Activated CD4-positive, alpha-beta memory T cell treated with anti-CD3 and anti-CD28 coated beads, Interleukin-2, amount 10 ng/mL, durations not matched to agents 7 days and 5 days (primary cell): ENCODE measurements at places on chromosomes 2 and 18.

GRCh38 chr2:68845043-68845442 is 26.2 kb downstream of the BMP10 start:
- no peaks in the 10 kb centered on the region for H3K36me3 ChIP-seq
- H3K4me3 ChIP-seq, result no peak overlapping the region
- DNase-seq, result no peak
- H3K4me1 ChIP-seq, result no peaks in the 10 kb centered on the region
- peaks cover 30% of the 10 kb centered on the region for H3K27me3 ChIP-seq

- H3K4me1 ChIP-seq, result no peaks in the 10 kb centered on the region
- no peak overlapping the region for H3K27ac ChIP-seq
- H3K36me3 ChIP-seq, result no peaks in the 10 kb centered on the region
- H3K4me3 ChIP-seq, result no peak overlapping the region
- no peak for DNase-seq
- H3K27me3 ChIP-seq, result peaks cover 11% of the 10 kb centered on the region
Measured at GRCh38 chr2:174058026-174058425, 92.9 kb upstream of the SP3 start.

DNA sequence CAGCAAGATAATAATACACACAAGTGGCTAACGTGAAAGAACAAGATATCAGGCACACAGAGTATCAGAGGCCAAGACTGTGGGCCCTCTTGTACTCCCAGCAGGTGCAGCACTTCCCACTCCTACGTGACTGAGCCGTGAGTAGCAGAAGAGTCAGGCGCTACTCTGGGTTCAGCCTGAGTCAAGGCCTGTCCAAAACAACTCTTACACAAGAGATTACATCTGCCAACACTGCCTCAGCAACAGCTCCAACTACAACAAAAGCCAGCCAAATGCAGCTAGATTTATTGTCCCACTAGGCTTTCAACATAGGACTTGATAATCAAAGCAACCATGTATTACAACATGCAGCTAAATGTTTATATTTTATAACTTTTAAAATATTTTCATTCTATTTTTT is 56.2 kb downstream of the ITSN2 start:
- H3K36me3 ChIP-seq, result peaks cover 43% of the 10 kb centered on the region
- H3K4me3 ChIP-seq, result no peak overlapping the region
- DNase-seq, result no peak

- DNase-seq, result no peak
- H3K27ac ChIP-seq, result no peak overlapping the region
- no peaks in the 10 kb centered on the region for H3K27me3 ChIP-seq
- H3K4me1 ChIP-seq, result no peaks in the 10 kb centered on the region
Measured at GRCh38 chr2:75808793-75809535, 98.2 kb upstream of the GCFC2 start.

DNA sequence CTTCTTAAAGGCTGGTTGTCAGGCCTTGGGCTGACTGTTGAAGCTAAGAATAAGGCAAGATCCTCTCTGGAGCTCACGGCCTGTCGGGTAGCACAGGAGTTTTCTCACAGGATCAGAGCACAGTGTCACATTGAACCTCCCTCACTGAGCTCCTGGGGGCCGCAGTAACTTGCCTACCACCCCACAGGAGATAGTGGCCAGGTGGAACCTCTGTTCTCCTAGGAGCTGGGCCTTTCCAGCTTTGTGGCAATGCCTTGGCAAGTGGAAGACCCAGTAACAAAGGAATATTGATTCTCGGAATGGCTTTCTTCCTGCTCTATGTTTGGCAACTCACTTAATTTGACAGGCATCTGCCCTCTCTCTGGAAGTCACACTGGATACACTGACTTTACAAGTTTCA is 1.2 kb upstream of the ALK start:
- no peaks in the 10 kb centered on the region for H3K36me3 ChIP-seq
- no peak overlapping the region for H3K27ac ChIP-seq
- H3K4me1 ChIP-seq, result peaks cover 5% of the 10 kb centered on the region
- DNase-seq, result no peak
- peaks cover 46% of the 10 kb centered on the region for H3K27me3 ChIP-seq

- H3K4me1 ChIP-seq, result peaks cover 34% of the 10 kb centered on the region
- H3K36me3 ChIP-seq, result no peaks in the 10 kb centered on the region
- no peak overlapping the region for H3K27ac ChIP-seq
- peaks cover 48% of the 10 kb centered on the region for H3K27me3 ChIP-seq
- H3K4me3 ChIP-seq, result no peak overlapping the region
Measured at GRCh38 chr18:63095768-63096167, 223.8 kb downstream of the BCL2 start.

- no peak for DNase-seq
- no peak overlapping the region for H3K4me3 ChIP-seq
- peaks cover 2% of the 10 kb centered on the region for H3K4me1 ChIP-seq
- peaks cover 4% of the 10 kb centered on the region for H3K27me3 ChIP-seq
Measured at GRCh38 chr2:37809525-37809924, 115.6 kb upstream of the RMDN2 start.

- DNase-seq, result no peak
- no peaks in the 10 kb centered on the region for H3K27me3 ChIP-seq
- no peak overlapping the region for H3K4me3 ChIP-seq
- H3K4me1 ChIP-seq, result no peaks in the 10 kb centered on the region
- no peaks in the 10 kb centered on the region for H3K36me3 ChIP-seq
Measured at GRCh38 chr2:15049096-15049993, 416.8 kb downstream of the LRATD1 start.

DNA sequence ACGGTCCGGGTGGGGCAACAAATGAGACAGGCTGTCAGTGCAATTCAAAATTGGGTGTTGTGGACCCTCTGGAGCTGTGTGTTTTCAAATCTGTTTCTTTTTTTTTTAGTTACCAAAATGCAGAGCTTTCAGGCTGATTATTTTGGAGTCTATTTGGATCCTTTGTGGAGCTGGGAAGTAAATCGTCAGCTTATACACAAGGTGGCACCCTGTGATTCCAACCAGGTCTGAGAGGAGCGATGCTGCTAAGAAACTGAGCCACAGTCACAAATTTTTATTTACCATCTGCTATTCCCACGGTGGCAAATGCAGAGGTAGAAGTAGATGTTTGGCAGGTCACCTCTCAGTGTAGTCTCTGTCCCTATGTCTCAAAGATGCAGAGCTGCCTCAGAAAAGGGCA is 3.8 kb upstream of the EPC2 start:
- no peak overlapping the region for H3K27ac ChIP-seq
- H3K4me1 ChIP-seq, result peaks cover 18% of the 10 kb centered on the region
- peaks cover 48% of the 10 kb centered on the region for H3K27me3 ChIP-seq
- no peak for DNase-seq
- no peak overlapping the region for H3K4me3 ChIP-seq

DNA sequence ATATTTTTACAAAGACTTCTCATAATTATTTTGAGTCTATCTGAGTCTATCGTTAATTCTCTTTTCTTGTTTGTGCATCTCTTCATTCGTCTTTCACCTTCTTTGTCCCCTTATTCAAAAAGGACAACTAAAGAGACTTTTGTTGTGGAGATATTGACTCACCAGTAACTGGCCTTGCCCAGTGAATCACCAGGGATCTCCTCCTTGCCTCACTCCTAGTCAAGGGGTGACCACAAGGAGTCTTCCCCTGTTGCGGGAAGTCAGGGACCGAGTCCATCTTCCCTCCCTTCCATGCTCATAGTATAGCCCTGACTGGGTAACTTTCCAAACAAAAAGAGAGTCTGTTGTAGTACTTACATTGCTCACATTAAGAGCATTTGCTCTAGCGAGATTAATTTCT is 158.9 kb downstream of the NEB start:
- no peak for DNase-seq
- H3K4me1 ChIP-seq, result no peaks in the 10 kb centered on the region
- H3K27me3 ChIP-seq, result no peaks in the 10 kb centered on the region
- no peak overlapping the region for H3K27ac ChIP-seq
- no peak overlapping the region for H3K4me3 ChIP-seq

GRCh38 chr2:176752295-176752694 is 460.3 kb upstream of the HNRNPA3 start:
- peaks cover 16% of the 10 kb centered on the region for H3K27me3 ChIP-seq
- H3K36me3 ChIP-seq, result no peaks in the 10 kb centered on the region
- H3K4me3 ChIP-seq, result no peak overlapping the region
- H3K27ac ChIP-seq, result no peak overlapping the region
- DNase-seq, result no peak

GRCh38 chr2:127455566-127456493 is 37.6 kb downstream of the PROC start:
- peaks cover 19% of the 10 kb centered on the region for H3K4me1 ChIP-seq
- H3K27ac ChIP-seq, result peak overlapping the region; percentile 0
- no peaks in the 10 kb centered on the region for H3K27me3 ChIP-seq
- peaks cover 8% of the 10 kb centered on the region for H3K36me3 ChIP-seq
- peak; percentile 37 for DNase-seq

- H3K4me3 ChIP-seq, result no peak overlapping the region
- H3K36me3 ChIP-seq, result peaks cover 33% of the 10 kb centered on the region
- H3K27ac ChIP-seq, result no peak overlapping the region
- no peak for DNase-seq
Measured at GRCh38 chr18:13715330-13715729, 11.0 kb downstream of the FAM210A start.

DNA sequence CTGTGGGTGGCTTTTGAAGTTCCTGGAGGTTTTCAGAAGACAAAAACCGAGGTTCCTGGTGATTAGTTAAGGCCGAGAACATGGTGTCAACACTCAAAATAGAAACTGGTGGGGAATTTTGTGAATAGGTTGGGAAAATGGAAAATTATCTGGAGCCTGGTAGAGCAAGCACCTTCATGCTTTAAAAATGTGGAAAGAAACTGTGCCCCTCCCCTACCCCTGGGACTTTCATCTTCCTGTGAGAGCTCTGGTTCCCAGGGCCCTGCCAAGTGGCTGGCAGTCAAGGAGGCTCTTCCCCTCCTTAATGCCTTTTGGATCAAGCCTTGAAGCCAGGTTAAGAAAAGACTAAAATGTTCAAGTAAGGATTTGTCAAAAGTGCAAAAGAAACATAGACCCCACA is 1.9 kb upstream of the CRACDL start:
- H3K27me3 ChIP-seq, result peaks cover 58% of the 10 kb centered on the region
- no peak for DNase-seq
- H3K4me1 ChIP-seq, result peaks cover 10% of the 10 kb centered on the region
- H3K27ac ChIP-seq, result no peak overlapping the region

- no peak for DNase-seq
- H3K36me3 ChIP-seq, result no peaks in the 10 kb centered on the region
- no peak overlapping the region for H3K27ac ChIP-seq
- H3K4me1 ChIP-seq, result no peaks in the 10 kb centered on the region
Measured at GRCh38 chr2:108958002-108958401, 31.0 kb downstream of the EDAR start.

DNA sequence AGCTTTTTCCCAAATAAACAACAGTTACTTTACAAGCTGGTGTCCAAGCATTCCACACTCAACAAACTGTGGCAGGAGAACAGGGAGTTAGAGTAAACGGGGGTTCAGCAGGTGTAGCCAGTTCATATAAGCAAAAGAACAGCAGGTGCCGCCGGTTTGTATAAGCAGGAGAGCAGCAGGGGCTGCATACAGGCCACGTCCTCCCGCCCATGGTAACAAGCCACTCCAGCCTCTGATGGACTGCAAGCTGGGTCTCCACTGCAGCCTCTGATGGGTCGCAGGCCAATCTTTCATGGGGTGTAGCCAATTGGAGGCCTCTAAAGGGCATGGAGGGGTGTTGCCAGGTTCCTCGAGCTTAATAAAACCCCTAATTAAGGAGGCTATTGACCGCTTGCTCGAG is 189.3 kb downstream of the ANKRD30B start:
- no peak overlapping the region for H3K4me3 ChIP-seq
- H3K4me1 ChIP-seq, result no peaks in the 10 kb centered on the region
- H3K27ac ChIP-seq, result no peak overlapping the region
- no peak for DNase-seq

GRCh38 chr2:48886919-48887318 is 131.4 kb upstream of the LHCGR start:
- DNase-seq, result no peak
- H3K4me1 ChIP-seq, result no peaks in the 10 kb centered on the region
- no peaks in the 10 kb centered on the region for H3K36me3 ChIP-seq
- H3K4me3 ChIP-seq, result no peak overlapping the region
- H3K27me3 ChIP-seq, result no peaks in the 10 kb centered on the region
- no peak overlapping the region for H3K27ac ChIP-seq

GRCh38 chr2:96760986-96761832 is 507 bp downstream of the CNNM4 start:
- DNase-seq, result no peak
- no peaks in the 10 kb centered on the region for H3K27me3 ChIP-seq
- peak overlapping the region; percentile 83 for H3K4me3 ChIP-seq
- H3K4me1 ChIP-seq, result peaks cover 50% of the 10 kb centered on the region
- peak overlapping the region; percentile 72 for H3K27ac ChIP-seq

DNA sequence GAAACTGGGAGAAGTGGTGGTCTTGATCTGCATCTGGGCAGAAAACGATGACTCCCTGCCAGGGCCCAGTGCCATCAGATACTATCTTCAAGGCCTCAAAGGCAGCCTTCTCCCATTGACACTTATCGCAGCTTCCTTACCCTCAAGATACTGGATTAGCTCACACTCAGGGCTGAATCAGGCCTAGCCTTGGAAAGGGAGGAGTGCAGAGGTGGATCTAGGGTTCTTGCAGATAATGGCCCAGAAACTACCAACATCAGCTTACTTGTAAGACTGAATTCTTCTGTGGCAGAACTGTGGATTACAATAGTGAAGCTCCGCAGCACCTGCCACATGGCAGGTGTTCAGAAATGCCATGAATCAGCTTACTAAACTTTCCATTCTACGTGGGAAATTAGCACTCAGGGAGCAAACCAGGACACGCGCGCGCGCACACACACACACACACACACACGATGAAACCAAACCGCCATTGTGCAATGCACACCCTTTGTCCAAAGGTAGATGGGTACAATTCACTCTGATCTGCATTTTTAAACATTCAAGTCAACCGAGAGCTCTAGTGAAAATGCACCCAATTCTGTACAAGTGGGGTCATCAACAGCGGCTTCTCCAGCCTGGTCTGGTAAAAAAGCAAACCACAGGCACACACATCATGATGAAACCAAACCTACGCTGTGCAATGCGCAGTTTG is 26.3 kb upstream of the TMEM182 start:
- H3K4me1 ChIP-seq, result peaks cover 29% of the 10 kb centered on the region
- H3K27ac ChIP-seq, result no peak overlapping the region
- H3K27me3 ChIP-seq, result no peaks in the 10 kb centered on the region
- peaks cover 12% of the 10 kb centered on the region for H3K36me3 ChIP-seq
- peak overlapping the region; percentile 92 for H3K4me3 ChIP-seq
- no peak for DNase-seq

GRCh38 chr2:150887926-150888325 is 373.7 kb downstream of the RBM43 start:
- H3K27ac ChIP-seq, result no peak overlapping the region
- no peaks in the 10 kb centered on the region for H3K36me3 ChIP-seq
- DNase-seq, result no peak
- no peaks in the 10 kb centered on the region for H3K27me3 ChIP-seq

- no peak overlapping the region for H3K4me3 ChIP-seq
- H3K36me3 ChIP-seq, result peaks cover 19% of the 10 kb centered on the region
- no peak overlapping the region for H3K27ac ChIP-seq
- H3K27me3 ChIP-seq, result no peaks in the 10 kb centered on the region
- no peaks in the 10 kb centered on the region for H3K4me1 ChIP-seq
- no peak for DNase-seq
Measured at GRCh38 chr2:10211844-10212422, 89.4 kb downstream of the RRM2 start.

GRCh38 chr18:3411854-3412268 is 38.1 kb upstream of the TGIF1 start:
- no peaks in the 10 kb centered on the region for H3K27me3 ChIP-seq
- no peak overlapping the region for H3K27ac ChIP-seq
- H3K4me1 ChIP-seq, result peaks cover 13% of the 10 kb centered on the region
- H3K4me3 ChIP-seq, result peak overlapping the region; percentile 41
- peak; percentile 22 for DNase-seq
